Aorta (tissue), 5 donors: ENCODE measurements at places on chromosomes 11 and 22.

DNA sequence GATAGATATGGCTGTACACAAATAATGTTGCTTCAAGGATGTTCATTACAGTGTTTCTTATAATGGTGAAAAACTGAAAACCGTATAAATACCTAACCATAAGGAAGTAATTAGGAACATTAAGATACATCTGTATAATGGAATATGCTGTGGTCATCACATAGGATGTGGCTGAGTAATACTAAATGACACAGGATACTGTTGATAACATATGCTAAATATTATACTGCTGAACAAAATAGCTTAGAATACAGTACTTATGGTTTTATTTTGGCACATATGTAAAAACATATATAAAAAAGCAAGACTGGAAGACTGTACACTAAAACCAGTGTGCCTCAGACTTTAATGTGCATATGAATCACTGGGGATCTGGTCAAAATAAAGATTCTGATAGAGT, 43.8 kb downstream of the FBXO7 start:
- DNase-seq: no peak

DNA sequence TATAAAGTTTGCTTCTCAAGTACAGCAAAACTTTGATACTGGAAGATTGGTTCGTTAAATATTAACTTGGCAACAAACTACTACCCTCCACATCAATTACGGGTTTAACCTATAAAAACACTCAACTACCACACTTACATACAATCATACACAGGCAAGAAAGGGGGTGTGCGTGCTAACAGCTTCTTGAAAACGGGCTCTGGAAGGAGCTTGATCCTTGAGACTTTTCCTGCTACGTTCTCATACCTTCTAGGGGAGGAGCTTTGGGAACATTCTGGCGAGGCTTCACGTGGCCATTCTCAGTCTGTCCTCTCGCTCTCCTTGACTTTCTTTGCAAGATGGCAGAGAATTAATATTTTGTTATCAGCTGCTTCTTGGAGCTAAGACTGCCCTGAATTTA, 6.8 kb upstream of the ESAM start:
- no peak for DNase-seq

- DNase-seq: no peak
Observed at GRCh38 chr11:12169822-12170221, 59.4 kb downstream of the MICAL2 start.

DNA sequence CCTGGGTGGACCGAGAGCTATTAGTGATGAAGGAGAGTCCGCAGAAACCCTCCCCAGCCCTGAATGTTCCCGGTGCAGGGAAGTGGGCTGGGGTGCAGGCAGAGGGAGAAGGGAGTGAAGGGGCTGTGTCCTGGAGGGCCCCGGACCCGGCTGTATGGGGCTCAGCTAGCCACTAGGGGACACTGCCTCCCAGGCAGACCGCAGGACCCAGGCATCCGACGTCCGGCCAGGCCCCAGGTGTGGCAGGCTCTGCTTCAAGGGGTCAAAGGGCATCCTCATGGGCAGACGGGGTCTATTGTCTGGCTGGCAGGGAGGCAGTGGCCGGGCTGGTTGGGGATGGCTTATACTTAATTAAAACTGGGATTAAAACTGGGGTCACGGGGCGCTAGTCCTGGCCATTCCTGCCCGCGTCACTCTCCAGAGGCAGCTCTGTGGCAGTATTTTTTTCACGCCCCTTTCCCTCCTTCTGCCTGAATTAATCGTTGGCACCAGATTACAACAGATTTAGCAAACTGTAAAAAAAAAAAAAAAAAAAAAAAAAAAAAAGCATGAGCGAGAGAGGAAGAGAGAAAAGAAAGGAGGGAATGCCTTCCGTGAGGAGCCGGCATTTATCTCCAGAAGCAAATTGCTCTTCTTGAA, 5.1 kb downstream of the FLRT1 start:
- DNase-seq: no peak

DNA sequence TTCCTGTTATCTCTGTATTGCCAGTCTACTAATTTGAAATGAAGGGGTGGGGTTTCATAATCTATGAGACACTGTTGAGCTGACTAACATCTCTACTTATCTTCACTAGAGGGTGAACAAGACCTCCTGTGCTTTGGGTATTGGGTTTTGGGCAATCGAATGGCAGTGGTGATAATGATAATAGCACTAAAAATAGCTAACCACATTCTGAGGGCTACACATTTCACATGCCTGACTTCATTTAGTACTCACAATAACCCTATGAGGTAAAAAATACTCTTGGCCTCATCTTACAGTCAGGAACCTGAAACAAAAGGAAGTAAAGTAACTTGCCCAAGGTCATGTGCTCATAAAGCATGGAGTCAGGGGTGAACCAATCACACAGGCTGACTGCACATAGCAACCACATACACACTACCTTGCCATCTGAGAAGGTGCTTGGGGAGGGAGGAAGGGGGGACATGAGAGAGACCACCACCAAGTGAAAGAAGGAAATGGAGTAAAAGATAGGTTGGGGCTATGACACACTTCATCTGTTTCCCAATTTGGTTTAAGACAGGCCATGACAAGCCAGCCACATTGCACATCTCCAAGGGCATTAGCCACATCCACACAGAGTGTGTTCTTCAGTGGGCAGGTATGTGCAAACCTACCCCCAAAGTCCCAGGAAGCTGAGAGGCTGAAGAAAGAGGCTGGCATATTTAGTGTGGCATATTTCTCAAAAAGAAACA, 387.6 kb upstream of the DDI1 start:
- no peak for DNase-seq

DNA sequence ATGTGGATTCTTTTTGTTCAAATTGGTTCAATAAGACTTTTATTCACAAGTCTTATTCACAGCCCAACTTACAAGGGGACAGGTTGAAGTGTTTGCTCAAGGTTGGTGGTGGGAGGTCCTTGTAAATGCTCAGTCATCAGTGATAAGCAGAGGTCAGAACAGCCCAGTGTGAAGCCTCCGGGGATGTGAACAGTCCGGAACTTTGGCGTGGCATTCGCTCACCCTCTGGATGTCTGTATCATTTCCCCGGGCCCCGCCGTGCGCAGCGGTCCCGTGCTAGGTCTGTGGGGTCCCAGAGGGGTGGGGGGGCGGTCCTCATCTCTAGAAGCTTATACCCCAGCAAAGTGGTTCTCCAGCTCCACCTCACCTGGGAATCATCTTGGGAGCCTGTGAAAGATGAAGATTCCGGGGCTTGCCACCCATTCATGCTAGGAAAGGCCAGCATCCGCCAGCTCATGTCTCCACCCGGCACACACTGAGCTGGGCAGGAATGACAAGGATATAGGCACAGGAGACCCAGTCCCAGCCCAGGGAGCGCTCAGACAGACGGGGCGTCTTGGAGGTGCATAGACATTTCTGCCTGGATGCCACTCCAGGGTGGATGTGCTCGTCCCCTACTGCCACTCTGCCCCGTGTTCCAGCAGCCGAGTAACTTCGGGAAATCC, 327.5 kb downstream of the TBC1D22A start:
- DNase-seq: no peak

GRCh38 chr22:32389685-32390084, 22.4 kb downstream of the RTCB start:
- DNase-seq: no peak

DNA sequence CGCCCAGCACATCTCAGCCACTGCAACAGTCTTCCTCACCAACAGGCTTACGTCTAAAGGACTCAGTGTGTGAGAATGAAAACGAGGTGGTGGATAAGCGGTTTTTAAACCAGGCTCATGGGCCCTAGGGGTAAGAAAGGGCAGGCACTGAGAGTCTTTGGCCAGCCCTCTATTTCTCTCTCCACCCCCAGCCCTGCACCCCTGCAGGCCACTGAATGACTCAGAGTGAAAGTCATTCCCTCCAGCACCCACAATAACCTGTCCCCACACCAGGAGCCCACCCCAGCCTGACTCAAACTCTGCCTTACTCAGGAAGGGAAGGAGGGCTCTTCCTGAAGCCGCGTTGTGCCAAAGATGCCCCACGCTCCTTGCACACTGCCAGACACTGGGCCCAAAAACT, 72.0 kb downstream of the LARGE1 start:
- DNase-seq: no peak
